Activated CD4-positive, alpha-beta memory T cell treated with anti-CD3 and anti-CD28 coated beads, Interleukin-2, amount 10 ng/mL, durations not matched to agents 7 days and 5 days (primary cell): ENCODE measurements at places on chromosomes 5 and 9.

DNA sequence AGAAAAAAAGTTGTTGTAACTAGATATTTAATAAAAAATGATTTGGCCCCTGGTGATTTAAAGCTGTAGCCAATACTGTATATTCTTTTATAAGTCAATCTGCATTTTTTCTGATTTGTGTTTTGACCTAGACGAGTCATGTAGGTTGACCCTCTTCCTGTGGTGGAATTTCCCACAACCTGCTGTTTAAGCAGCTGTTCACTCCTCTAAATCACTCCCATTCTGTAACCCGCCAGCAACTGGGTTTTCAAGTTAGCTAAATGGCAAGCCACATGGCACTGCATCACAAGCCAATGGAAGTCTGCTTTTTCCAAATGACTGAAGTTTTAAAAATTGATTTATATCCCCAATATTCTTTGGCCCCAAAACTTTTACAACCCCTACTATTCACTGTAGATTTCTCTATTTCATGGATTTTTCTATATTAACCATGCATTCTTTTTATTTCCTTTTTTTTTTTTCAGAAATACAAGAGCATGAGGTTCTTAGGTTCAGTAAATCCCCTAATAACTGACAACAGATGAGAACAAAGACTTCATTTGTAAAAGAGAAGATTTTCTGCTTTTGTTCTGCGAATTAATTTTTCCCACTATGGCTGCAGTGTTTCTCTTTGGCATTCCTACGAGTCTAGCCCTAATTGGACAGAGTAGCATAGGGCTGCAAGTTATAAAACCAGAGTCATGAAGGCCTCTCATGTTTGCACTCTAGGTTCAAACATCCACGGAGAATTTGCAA is 184.5 kb upstream of the TLE4 start:
- H3K4me1 ChIP-seq: no peaks in the 10 kb centered on the region
- no peaks in the 10 kb centered on the region for H3K36me3 ChIP-seq
- no peaks in the 10 kb centered on the region for H3K27me3 ChIP-seq

DNA sequence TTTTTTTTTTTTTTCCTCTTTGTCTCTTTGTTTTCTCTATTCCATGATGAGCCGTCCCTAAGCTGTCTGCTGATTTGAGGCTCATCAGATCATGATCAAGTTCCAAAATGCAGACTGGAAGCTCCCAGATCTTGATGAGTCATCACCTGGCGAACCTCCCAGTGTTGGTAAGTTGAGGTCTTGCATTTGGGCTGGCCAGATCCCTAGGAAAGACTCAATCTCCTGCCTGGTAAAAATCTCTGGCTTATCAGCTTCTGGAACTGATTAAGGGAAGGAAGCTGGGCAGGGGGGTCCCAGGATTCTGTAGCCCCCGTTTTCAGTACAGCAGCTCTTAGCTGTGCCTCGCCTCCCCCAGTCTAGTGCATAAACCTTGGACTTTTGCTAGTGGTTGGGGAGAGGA is 69.0 kb downstream of the TSPAN17 start:
- no peaks in the 10 kb centered on the region for H3K36me3 ChIP-seq
- no peak for DNase-seq
- H3K4me1 ChIP-seq: peaks cover 3% of the 10 kb centered on the region
- H3K27me3 ChIP-seq: peaks cover 49% of the 10 kb centered on the region

GRCh38 chr5:68593211-68593671 is 377.7 kb downstream of the PIK3R1 start:
- no peaks in the 10 kb centered on the region for H3K36me3 ChIP-seq
- no peaks in the 10 kb centered on the region for H3K4me1 ChIP-seq
- DNase-seq: no peak
- H3K27me3 ChIP-seq: peaks cover 5% of the 10 kb centered on the region

DNA sequence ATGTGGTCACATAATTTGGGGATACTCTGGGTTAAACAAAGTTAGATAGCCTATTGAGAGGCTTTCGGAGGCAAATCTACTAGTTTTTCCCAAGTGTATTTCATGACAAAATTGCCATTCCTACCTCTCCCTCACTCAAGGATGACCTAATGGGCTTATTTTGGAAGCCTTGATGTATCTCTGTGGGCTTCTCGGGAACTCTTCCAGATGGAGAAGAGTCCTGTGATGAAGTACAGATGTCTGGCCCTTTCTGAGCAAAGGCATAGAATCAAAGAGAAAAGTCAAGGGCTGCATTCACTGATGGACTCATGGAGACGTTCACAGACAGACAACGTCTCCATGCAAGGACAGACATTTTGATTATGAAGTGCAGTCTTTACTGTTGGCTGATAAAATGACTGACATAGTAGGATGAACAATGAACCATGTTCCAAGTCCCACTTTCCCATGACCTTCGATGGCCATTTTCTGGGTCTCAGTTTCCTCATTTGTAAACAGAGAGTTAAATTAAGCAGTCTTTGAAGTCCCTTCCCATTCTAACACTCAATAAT is 347.2 kb upstream of the CD180 start:
- peaks cover 8% of the 10 kb centered on the region for H3K4me1 ChIP-seq
- H3K36me3 ChIP-seq: no peaks in the 10 kb centered on the region
- H3K27me3 ChIP-seq: no peaks in the 10 kb centered on the region

DNA sequence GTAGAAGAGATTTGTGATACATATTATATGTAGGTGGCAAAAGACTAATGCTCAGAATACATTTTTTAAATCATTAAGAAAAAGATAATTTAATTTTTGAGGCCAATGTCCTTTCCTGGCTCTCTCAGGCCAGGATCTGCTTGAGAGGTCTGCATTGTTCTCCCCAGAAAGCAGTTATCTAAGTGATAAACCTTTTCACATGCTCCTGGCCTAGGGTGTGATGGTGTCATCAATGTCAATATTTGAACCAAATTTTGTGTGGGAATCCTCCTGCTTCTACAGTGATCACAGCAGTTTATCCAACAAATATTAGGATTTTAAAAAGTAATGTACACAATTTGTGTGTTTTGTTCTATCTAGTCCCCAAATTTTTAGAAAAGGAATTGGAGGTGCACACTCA is 166.6 kb downstream of the DIRAS2 start:
- no peak overlapping the region for H3K4me3 ChIP-seq
- no peaks in the 10 kb centered on the region for H3K36me3 ChIP-seq
- H3K4me1 ChIP-seq: no peaks in the 10 kb centered on the region
- H3K27ac ChIP-seq: no peak overlapping the region

DNA sequence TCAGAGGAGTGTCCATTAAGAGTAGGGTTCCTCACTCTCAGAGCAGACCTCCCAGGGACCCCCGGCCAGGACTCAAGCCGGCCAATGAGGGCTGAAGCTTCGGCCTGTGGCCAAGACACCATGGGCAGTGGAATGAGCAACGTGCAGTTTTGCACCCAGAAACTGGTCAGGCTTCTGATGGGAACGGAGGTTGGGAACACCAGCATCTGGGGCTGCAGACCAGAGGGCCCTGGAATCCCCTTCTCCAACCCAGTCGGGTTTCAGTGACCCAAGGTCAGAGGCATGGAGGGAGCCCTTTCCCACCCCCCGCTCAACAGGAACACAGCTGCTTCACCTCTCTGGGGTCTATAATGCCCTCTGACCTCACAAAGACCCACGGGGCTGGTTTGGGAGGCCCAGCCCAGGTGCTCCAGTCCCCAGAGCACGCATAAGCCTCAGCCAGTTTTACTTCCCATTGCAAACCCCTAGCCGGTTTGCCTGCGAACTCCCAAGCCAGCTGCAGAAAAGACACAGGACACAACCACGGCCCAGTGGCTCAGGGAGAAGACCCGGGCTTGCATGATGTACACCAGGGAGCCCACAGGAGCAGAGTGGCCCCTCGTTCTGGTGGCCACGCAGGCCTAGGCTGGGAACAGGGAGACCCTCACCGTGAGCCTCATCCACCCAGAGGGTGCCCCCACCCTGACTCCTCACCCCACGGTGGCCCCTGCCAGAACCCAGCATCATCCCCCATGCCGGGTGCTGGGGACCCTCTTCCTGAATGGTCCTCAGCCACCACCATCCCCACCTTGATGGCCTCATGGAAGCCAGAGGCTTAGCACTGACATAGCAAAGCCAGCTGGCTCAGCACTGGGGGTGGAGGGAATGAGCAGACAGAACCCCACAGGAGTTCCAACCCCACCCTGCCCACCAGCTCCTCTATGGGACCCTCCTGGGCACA is 30.6 kb downstream of the VAV2 start:
- no peak for DNase-seq
- H3K4me1 ChIP-seq: no peaks in the 10 kb centered on the region
- no peak overlapping the region for H3K4me3 ChIP-seq
- no peaks in the 10 kb centered on the region for H3K27me3 ChIP-seq
- no peaks in the 10 kb centered on the region for H3K36me3 ChIP-seq

DNA sequence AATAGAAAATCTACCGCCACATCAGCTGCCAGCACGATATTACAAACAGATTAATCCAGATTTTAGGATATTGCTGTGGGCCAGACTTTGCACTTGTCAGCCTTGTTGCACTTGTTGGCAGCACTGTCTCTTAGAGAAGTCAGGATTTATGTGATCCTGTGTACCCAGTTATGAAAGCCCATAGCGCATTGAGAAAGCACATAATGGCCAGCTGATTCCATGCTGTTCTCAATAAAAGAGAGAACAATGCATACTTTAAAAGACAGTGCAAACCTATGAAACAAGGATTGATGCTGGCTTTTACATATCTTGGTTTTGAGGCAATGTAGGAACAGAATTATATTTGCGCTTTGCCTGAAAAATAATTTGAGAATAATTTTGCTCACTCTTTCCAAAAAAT is 140.8 kb downstream of the CEP120 start:
- no peaks in the 10 kb centered on the region for H3K4me1 ChIP-seq
- no peaks in the 10 kb centered on the region for H3K36me3 ChIP-seq
- H3K4me3 ChIP-seq: no peak overlapping the region
- H3K27me3 ChIP-seq: peaks cover 38% of the 10 kb centered on the region

GRCh38 chr5:130836729-130837649 is 328.1 kb downstream of the HINT1 start:
- H3K27ac ChIP-seq: no peak overlapping the region
- no peaks in the 10 kb centered on the region for H3K36me3 ChIP-seq
- DNase-seq: no peak
- H3K4me1 ChIP-seq: peaks cover 10% of the 10 kb centered on the region

GRCh38 chr5:39371367-39371635 is 7.0 kb upstream of the C9 start:
- no peaks in the 10 kb centered on the region for H3K36me3 ChIP-seq
- no peak overlapping the region for H3K4me3 ChIP-seq
- no peak overlapping the region for H3K27ac ChIP-seq
- no peaks in the 10 kb centered on the region for H3K4me1 ChIP-seq

DNA sequence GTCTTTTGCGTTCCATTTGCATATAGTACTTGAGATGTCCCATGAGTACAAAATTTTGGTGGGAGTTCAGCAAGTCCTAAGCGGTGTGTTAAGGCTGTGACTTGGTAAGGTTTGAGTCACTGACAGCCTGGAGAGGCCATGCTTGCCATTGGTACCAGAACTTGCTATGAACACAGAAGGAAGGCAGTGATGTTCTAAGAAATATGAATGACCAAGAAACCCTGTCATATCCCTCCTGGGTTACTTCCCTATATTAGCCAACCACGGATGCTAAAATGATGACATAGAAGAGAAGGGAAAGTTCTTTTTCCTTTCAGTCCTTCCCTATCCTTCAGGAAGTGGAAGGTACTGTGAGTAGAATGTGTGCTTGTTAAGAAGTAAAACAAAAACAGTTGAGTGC is 136.7 kb downstream of the GCNT1 start:
- H3K36me3 ChIP-seq: no peaks in the 10 kb centered on the region
- H3K4me1 ChIP-seq: peaks cover 8% of the 10 kb centered on the region
- no peak overlapping the region for H3K27ac ChIP-seq
- H3K27me3 ChIP-seq: no peaks in the 10 kb centered on the region
- no peak overlapping the region for H3K4me3 ChIP-seq
- no peak for DNase-seq

- peak; percentile 43 for DNase-seq
- peaks cover 20% of the 10 kb centered on the region for H3K27me3 ChIP-seq
- H3K27ac ChIP-seq: no peak overlapping the region
- H3K4me3 ChIP-seq: no peak overlapping the region
- H3K4me1 ChIP-seq: peaks cover 6% of the 10 kb centered on the region
- H3K36me3 ChIP-seq: no peaks in the 10 kb centered on the region
These were observed 80.5 kb upstream of the EPB41L4B start for GRCh38 chr9:109401169-109401989.

GRCh38 chr5:142295084-142295758 is 29.6 kb downstream of the SPRY4 start:
- H3K27ac ChIP-seq: no peak overlapping the region
- H3K27me3 ChIP-seq: peaks cover 6% of the 10 kb centered on the region
- no peaks in the 10 kb centered on the region for H3K36me3 ChIP-seq
- no peaks in the 10 kb centered on the region for H3K4me1 ChIP-seq

- H3K27me3 ChIP-seq: no peaks in the 10 kb centered on the region
- H3K4me1 ChIP-seq: no peaks in the 10 kb centered on the region
- H3K4me3 ChIP-seq: no peak overlapping the region
These were observed 165.3 kb downstream of the ERCC6L2 start for GRCh38 chr9:96040591-96041461.

- H3K4me1 ChIP-seq: no peaks in the 10 kb centered on the region
- H3K36me3 ChIP-seq: no peaks in the 10 kb centered on the region
- H3K27me3 ChIP-seq: peaks cover 8% of the 10 kb centered on the region
- H3K4me3 ChIP-seq: no peak overlapping the region
- DNase-seq: no peak
These were observed 17.0 kb upstream of the SMARCA2 start for GRCh38 chr9:1998111-1998510.
